ENCODE measurements at places on chromosomes 16 and 17. TPM values are rescaled to one million over a fixed set of nuclear protein-coding genes. Genes with fewer than 3 reads are reported as not detected.

Gene KRTAP4-4
- not detected for total RNA-seq

Gene LRRC37A
- total RNA-seq = 4.2 TPM

Gene PRSS22
- not detected for total RNA-seq

Gene MT1E
- total RNA-seq = 152 TPM

Gene C16orf96
- under 0.01 TPM for total RNA-seq

Measured in placental pericyte (primary cell).